ENCODE measurements at places on chromosomes 1 and 21.

GRCh38 chr1:247487057-247487456 is 29.2 kb upstream of the OR2B11 start:
- no peak overlapping the region for H3K27ac ChIP-seq
- H3K4me3 ChIP-seq = no peak overlapping the region
- no peaks in the 10 kb centered on the region for H3K4me1 ChIP-seq
- no peak for DNase-seq
- peaks cover 4% of the 10 kb centered on the region for H3K27me3 ChIP-seq
- no peaks in the 10 kb centered on the region for H3K36me3 ChIP-seq

GRCh38 chr1:32753532-32754316 is 51.2 kb upstream of the SYNC start:
- peak overlapping the region; percentile 59 for H3K4me3 ChIP-seq
- H3K27ac ChIP-seq = no peak overlapping the region
- peaks cover 6% of the 10 kb centered on the region for H3K4me1 ChIP-seq
- DNase-seq = peak; percentile 79
- peaks cover 19% of the 10 kb centered on the region for H3K27me3 ChIP-seq
- H3K36me3 ChIP-seq = no peaks in the 10 kb centered on the region

GRCh38 chr1:94675373-94675772 is 133.8 kb upstream of the F3 start:
- H3K27me3 ChIP-seq = peaks cover 4% of the 10 kb centered on the region
- H3K4me3 ChIP-seq = no peak overlapping the region

DNA sequence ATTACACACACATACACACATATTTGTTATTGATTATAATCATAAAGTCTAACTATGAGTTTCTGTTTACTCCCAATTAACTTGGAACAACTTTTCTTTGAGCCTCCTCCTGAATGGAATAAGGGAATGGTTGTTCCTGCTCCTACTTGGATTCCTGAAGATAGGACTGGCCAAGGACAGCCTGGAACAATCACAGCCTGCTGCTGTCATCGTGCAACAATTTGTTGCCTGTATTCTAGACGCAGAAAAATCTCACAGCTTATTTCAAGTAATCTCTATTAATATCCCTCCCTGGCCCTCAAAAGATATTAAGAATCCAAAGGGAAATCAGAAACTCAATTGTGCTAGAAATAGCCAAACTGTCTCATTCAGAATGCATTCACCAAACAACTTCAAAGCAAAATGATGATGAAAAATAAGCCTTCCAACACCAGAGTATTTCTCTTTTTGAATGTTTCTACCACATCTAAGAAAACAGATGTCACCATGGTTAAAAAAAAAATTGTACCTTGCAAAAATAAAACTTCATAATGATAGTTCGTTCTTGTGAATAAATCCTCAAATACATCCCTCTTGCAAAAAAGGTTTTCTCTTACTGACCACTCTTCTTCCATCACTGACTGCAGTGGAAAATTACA is 30.9 kb downstream of the RCAN1 start:
- no peak for DNase-seq
- H3K36me3 ChIP-seq = peaks cover 12% of the 10 kb centered on the region
- no peak overlapping the region for H3K27ac ChIP-seq
- H3K27me3 ChIP-seq = no peaks in the 10 kb centered on the region
- no peak overlapping the region for H3K4me3 ChIP-seq
- peaks cover 17% of the 10 kb centered on the region for H3K4me1 ChIP-seq

DNA sequence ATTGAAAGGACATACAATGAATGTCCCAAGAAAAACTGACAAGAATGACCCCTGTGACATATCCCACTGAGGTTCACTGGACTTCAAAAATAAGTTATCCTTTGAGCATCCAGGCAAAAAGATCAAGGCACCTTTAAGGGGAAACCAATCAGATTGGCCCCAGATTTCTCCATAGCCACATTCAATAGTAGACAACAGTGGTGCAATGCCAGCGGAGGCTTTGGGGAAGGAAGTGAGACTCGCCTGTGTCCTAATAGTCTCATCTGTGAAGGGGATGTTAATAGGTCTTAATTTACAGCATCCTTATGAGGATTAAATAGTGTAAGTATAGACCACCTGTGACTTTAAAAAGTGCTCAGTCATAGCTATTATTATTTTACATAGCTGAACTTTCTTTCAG is 21.5 kb downstream of the RPL5 start:
- no peaks in the 10 kb centered on the region for H3K27me3 ChIP-seq
- no peak for DNase-seq
- peaks cover 11% of the 10 kb centered on the region for H3K4me1 ChIP-seq
- no peak overlapping the region for H3K4me3 ChIP-seq
- peaks cover 21% of the 10 kb centered on the region for H3K36me3 ChIP-seq
- no peak overlapping the region for H3K27ac ChIP-seq

GRCh38 chr21:45502006-45502345 is 40.3 kb downstream of the SLC19A1 start:
- H3K4me3 ChIP-seq = no peak overlapping the region
- no peaks in the 10 kb centered on the region for H3K36me3 ChIP-seq
- no peak overlapping the region for H3K27ac ChIP-seq
- no peaks in the 10 kb centered on the region for H3K27me3 ChIP-seq

DNA sequence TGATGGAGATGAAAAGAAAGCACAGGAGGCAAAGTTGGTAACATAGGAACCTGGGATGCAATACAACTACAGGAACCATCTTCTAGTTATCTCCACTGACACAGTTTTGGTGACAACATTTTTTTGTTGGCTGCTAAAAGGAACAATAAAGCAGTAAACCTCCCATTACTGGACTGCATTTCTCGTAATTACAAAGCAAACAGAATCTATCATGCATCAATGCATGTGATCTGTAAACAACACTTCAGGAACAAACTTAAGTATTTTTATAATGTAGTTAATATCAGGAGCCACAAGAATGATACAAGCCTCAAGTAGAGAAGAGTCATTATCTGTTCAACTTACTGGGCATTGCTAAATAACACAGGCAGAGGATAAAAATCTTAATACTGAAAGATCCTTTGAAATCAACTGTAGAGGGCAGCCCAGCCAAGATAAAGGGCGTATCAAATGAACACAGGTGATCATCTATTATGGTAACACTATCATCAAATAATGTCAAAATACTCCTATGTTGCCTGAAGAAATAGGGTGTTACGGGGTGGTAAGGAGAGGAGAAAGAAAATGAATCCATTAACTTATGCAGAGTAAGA is 193.3 kb downstream of the EIF4G3 start:
- no peak for DNase-seq
- H3K36me3 ChIP-seq = no peaks in the 10 kb centered on the region
- peaks cover 2% of the 10 kb centered on the region for H3K4me1 ChIP-seq

- H3K4me3 ChIP-seq = no peak overlapping the region
- no peak for DNase-seq
- no peaks in the 10 kb centered on the region for H3K36me3 ChIP-seq
- peaks cover 35% of the 10 kb centered on the region for H3K27me3 ChIP-seq
Observed at GRCh38 chr1:221284028-221284427, 404.8 kb downstream of the HLX start.

- no peak for DNase-seq
- H3K27me3 ChIP-seq = no peaks in the 10 kb centered on the region
- H3K4me3 ChIP-seq = no peak overlapping the region
- peaks cover 32% of the 10 kb centered on the region for H3K4me1 ChIP-seq
- H3K27ac ChIP-seq = peak overlapping the region; percentile 21
Observed at GRCh38 chr1:224353975-224354925, 2.4 kb upstream of the CNIH4 start.

DNA sequence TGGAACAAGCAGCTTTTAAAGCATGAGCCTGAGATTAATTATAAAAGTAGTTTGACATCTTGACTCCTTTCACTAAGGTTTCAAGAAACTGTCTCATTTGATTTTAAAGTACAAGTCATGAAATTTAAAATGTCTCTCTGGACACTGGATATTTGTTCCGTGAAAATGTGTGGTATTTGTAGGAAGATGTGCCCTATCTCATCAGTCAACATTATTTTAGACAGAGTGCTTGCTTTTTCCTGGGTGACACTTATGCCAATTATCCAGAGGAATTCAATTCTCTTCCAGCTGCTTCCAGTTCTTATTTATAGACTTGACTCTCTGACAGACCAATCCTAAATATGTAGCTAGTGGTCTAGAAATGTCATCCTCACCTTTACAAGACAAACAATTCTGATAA is 300.4 kb downstream of the PLA2G4A start:
- H3K27ac ChIP-seq = no peak overlapping the region
- no peak for DNase-seq
- H3K36me3 ChIP-seq = no peaks in the 10 kb centered on the region
- no peak overlapping the region for H3K4me3 ChIP-seq
- no peaks in the 10 kb centered on the region for H3K4me1 ChIP-seq
- H3K27me3 ChIP-seq = no peaks in the 10 kb centered on the region

DNA sequence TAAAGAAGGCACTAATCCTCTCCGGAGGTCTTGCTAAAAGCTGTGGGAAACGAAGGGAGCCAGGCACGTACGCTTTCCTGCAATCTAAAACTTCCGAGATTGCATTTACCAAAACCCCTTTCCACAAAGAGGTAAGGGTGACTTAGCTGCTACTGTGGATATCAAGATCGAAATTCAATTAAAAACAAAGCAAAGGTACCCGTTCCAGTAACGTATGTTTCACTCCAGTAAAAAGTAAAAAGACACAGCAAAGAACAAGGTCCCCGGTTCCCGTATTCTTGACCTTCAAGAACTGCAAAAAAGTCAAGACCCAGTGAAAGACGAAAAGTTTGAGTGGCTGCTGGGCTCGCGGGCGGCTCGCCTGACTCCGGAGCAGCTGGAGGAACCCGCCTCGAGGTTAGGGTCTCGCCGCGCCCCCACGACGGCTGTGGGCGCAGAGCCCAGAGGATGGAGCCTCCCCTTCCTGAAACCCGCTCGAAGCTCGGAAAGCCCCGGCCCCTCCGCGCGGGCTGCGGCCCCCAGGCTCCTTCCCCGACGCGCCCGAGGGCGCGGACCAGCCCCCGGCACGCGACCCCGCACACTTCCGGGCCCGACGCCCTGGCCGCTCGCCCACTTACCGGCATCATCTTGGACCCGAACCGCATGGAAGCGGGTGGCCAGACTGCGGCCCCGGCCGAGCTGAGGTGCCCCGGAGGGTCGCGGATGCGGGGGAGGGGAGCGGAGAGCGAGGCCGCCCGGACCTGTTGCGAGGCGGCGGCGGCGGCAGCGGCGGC is 524 bp downstream of the TP53BP2 start:
- peak overlapping the region; percentile 94 for H3K27ac ChIP-seq
- peak overlapping the region; percentile 89 for H3K4me3 ChIP-seq
- peak; percentile 68 for DNase-seq

- H3K36me3 ChIP-seq = peaks cover 3% of the 10 kb centered on the region
- H3K4me3 ChIP-seq = no peak overlapping the region
Observed at GRCh38 chr1:186413319-186413718, 37.7 kb downstream of the ODR4 start.

DNA sequence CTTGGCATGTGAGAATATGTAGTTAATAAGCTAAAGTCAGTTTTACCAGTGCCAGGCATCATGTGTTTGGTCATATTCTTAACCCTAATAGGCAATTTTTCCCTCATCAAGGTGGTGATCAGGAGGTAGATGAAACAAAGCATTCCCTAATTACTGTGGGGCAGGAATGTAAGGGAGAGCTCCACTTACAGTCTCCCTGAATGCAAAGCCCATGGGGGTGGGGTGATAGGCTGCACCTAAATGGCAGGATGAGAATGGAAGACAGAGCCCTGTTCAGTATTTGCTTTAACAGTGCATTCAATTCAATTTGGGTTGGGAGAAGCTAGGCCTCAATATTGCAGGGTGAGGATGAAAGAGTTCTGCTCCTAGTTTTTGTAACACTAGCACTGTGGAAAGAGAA is 23.4 kb downstream of the ZNF678 start:
- no peaks in the 10 kb centered on the region for H3K27me3 ChIP-seq
- no peak for DNase-seq
- peaks cover 83% of the 10 kb centered on the region for H3K36me3 ChIP-seq
- no peak overlapping the region for H3K27ac ChIP-seq

- no peak overlapping the region for H3K27ac ChIP-seq
- no peak overlapping the region for H3K4me3 ChIP-seq
- peaks cover 8% of the 10 kb centered on the region for H3K36me3 ChIP-seq
Observed at GRCh38 chr1:246058466-246058865, 448.6 kb downstream of the SMYD3 start.

GRCh38 chr1:58439946-58440345 is 106.6 kb downstream of the OMA1 start:
- H3K36me3 ChIP-seq = no peaks in the 10 kb centered on the region
- no peak overlapping the region for H3K27ac ChIP-seq
- DNase-seq = no peak
- H3K27me3 ChIP-seq = no peaks in the 10 kb centered on the region

- H3K27me3 ChIP-seq = peaks cover 8% of the 10 kb centered on the region
- H3K4me1 ChIP-seq = peaks cover 25% of the 10 kb centered on the region
- peak overlapping the region; percentile 80 for H3K4me3 ChIP-seq
Observed at GRCh38 chr1:200302921-200303290, 106.9 kb downstream of the ZNF281 start.

DNA sequence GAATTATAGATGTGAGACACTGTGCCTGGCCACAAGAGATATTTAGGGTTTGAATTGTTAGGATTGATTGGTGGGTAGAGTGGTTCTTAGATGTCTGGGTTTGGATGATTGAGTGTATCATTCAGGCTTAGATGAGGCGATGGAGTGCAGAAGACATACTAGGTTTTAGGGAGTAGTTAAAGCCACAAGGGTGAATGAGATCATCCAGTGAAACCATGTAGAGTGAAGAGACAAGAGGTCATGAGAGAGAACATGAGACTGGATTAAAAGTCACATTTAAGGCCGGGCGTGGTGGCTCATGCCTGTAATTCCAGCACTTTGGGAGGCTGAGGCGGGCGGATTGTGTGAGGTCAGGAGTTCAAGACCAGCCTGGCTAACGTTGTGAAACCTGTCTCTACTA is 37.2 kb downstream of the ZFYVE9 start:
- no peak overlapping the region for H3K4me3 ChIP-seq
- H3K36me3 ChIP-seq = peaks cover 2% of the 10 kb centered on the region
- DNase-seq = no peak
- H3K4me1 ChIP-seq = peaks cover 5% of the 10 kb centered on the region
- H3K27ac ChIP-seq = no peak overlapping the region
